ENCODE measurements at places on chromosomes 7 and 10. TPM values are rescaled to one million over a fixed set of nuclear protein-coding genes. Genes with fewer than 3 reads are reported as not detected.

The FOXI2 gene
- 0.47 TPM for total RNA-seq

The LEP gene
- total RNA-seq: 0.70 TPM

The ACSM6 gene
- 0.12 TPM for total RNA-seq

The MAT1A gene
- 0.47 TPM for total RNA-seq

The UNCX gene
- total RNA-seq: 7.5 TPM

The OPALIN gene
- not detected for total RNA-seq

The PKD2L1 gene
- not detected for total RNA-seq

The POM121 gene
- total RNA-seq: 20.3 TPM

The HOXA10 gene
- total RNA-seq: 98.8 TPM

The IKZF1 gene
- 12.7 TPM for total RNA-seq

The OR6B1 gene
- total RNA-seq: not detected

The CYP2C19 gene
- 0.18 TPM for total RNA-seq

The HOXA5 gene
- 42.4 TPM for total RNA-seq

The ASAH2 gene
- total RNA-seq: 1.1 TPM

The C10orf53 gene
- total RNA-seq: not detected

The ANKRD2 gene
- 1.6 TPM for total RNA-seq

The CYP26C1 gene
- not detected for total RNA-seq

The STOX1 gene
- 5.4 TPM for total RNA-seq

The OSBPL3 gene
- total RNA-seq: 21.1 TPM

The PRDX3 gene
- 180 TPM for total RNA-seq

The LIPF gene
- total RNA-seq: 0.41 TPM

The VIPR2 gene
- 11.3 TPM for total RNA-seq

The GJD4 gene
- total RNA-seq: not detected

The ACADSB gene
- total RNA-seq: 18.1 TPM

The PWWP2B gene
- total RNA-seq: 21.3 TPM

The ADRA2A gene
- 7.1 TPM for total RNA-seq

The MMD2 gene
- total RNA-seq: not detected

The MNX1 gene
- total RNA-seq: 0.18 TPM

The GNG11 gene
- total RNA-seq: 22.5 TPM

The CPN1 gene
- 2.2 TPM for total RNA-seq

The NME8 gene
- total RNA-seq: 1.2 TPM

The ABCA13 gene
- 3.8 TPM for total RNA-seq

The SUGCT gene
- 15.5 TPM for total RNA-seq

The SFTPA1 gene
- total RNA-seq: 0.88 TPM

The RHEB gene
- total RNA-seq: 58.8 TPM

The CYP2C8 gene
- 1.1 TPM for total RNA-seq

The FRMPD2 gene
- 0.76 TPM for total RNA-seq

Measured in metanephros (tissue), 2 donors.